Ammon's horn (tissue), 1 donor: ENCODE measurements at places on chromosomes 7 and 10.

DNA sequence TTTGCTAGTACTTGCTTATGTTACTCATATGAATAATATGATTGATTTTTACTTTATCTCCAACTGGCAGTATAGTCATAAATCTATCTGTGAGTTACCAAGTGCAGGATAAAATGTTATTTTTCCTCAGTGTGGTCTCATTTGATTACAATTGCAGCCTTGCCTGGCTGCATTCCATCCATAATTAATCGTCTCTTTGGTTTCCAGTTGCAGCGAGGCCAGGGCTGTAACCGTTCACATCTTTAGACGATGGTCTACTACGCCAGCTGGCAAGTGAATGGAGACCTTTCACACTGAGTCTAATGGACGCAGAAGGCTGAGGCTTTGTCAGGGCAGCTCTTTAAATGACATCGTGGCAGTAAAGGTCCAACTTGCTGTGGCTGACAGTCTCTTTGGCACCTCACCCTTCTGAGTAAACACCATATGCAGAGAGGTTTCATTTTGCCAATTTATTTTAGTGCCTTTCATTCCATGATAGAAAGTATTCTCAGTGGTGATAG is 84.0 kb downstream of the ARL4A start:
- peak; percentile 78 for DNase-seq

GRCh38 chr7:50588937-50589336 is 23.7 kb upstream of the DDC start:
- DNase-seq = no peak

- DNase-seq = no peak
Measured at GRCh38 chr7:45606931-45607330, 32.8 kb downstream of the ADCY1 start.

GRCh38 chr10:22978918-22979317 is 51.1 kb downstream of the ARMC3 start:
- DNase-seq = no peak

- DNase-seq = no peak
Measured at GRCh38 chr10:110923856-110924493, 4.6 kb downstream of the SHOC2 start.

DNA sequence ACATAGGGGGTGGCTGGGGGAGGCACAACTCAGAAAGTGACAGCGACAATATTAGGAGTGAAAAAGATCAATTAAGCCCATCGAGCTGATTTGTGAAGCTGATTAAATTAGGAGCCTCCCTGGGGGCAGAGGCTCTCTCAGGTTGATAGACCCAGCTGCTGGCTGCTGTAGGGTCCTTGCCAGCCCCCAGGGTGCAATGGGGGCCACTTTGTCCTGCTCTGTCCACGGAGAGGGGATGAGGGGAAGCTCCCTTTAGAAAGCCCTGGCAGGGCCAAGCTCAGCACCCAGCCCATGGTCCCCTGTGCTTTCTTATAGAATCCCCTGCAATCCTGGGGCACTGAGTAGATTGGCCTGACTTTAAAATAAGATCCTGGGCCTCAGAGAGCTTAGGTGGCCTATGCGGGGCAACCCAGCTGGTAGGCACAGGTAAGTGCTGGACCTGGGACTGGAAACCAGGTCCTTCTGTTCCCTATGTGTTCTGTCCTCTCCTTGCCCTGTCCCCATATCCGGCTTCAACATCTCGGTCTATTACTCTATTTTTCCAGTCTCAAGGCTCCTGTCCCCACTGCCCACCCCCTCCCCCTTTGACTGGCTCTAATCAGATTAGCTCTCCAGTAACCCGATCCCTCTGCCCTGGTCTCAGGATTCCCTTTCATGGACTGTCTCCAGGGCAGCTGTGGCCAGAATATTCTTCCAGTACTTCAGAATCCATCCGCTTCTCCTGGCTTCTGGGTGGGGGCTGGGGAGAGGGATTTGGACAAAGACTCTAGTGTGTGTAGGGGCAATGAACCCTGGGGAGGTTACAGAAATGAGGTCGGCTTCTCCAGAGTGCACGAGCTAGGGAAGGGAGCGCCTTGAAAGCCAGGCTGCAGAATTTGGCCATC is 259.6 kb downstream of the RPS24 start:
- no peak for DNase-seq

- no peak for DNase-seq
Measured at GRCh38 chr7:87330942-87331341, 14.5 kb upstream of the CROT start.

GRCh38 chr10:110398419-110399105 is 93.8 kb upstream of the SMNDC1 start:
- DNase-seq = no peak

GRCh38 chr7:36736090-36736898 is 12.0 kb upstream of the AOAH start:
- no peak for DNase-seq
